ENCODE measurements at places on chromosomes 3 and 15.

DNA sequence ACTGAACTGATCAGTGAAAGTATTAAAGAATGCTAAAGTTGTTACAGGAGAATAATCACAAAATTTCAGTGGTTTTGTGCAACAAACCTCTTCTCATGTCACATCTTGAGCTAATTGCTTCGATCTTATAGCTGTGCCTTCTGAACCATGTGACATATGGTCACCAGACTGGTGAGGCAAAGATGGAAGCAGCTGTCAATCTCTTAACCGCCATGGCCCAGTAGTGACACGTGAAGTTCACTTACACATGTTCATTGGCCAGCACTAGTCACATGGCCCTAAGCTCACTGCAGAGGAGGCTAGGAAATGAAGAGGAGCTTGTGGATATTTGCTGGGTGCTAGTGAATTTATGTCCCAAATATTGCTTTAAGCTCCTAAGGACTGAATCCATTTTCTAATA lies 32.5 kb downstream of the BOC start:
- no peak for DNase-seq
- no peak overlapping the region for H3K27ac ChIP-seq
- no peak overlapping the region for H3K4me3 ChIP-seq
- no peaks in the 10 kb centered on the region for H3K36me3 ChIP-seq
- peaks cover 7% of the 10 kb centered on the region for H3K27me3 ChIP-seq

- H3K36me3 ChIP-seq, result peaks cover 6% of the 10 kb centered on the region
- no peak overlapping the region for H3K4me3 ChIP-seq
- H3K27me3 ChIP-seq, result no peaks in the 10 kb centered on the region
- peaks cover 3% of the 10 kb centered on the region for H3K4me1 ChIP-seq
Measured at GRCh38 chr3:195708061-195708460, 12.7 kb upstream of the MUC20 start.

DNA sequence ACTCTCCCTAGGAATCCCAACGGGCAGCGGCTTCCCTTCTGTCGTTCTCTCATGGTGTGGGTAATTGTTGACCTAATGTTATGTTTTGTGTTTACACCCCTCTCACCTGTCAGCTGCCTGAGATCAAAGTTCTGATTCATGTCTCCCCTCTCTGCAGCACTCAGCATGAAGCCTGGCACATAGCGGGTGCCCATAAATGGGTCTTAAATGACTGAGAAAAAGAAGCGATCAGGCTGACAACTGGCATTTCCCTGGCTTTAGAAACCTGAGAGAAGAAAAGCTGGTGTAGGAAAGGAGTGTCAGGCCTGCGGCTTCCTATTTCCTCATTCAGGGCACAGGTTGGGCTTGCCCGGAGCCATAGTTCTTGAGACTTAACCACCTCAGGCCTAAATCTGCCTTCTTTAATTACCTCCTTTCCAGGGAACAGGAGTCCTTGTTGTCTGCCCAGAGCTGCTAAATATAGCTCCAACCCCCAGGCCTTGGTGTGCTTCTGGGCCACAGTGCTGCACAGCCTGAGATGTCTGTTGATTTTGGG lies 31.8 kb downstream of the LPP start:
- no peak for DNase-seq
- H3K4me1 ChIP-seq, result peaks cover 46% of the 10 kb centered on the region
- H3K36me3 ChIP-seq, result no peaks in the 10 kb centered on the region
- no peaks in the 10 kb centered on the region for H3K27me3 ChIP-seq

GRCh38 chr3:132418916-132419315 lies 1.6 kb downstream of the DNAJC13 start:
- no peak for DNase-seq
- H3K4me3 ChIP-seq, result peak overlapping the region; percentile 95
- peaks cover 15% of the 10 kb centered on the region for H3K4me1 ChIP-seq
- H3K36me3 ChIP-seq, result no peaks in the 10 kb centered on the region

- no peak for DNase-seq
- no peak overlapping the region for H3K4me3 ChIP-seq
- H3K36me3 ChIP-seq, result no peaks in the 10 kb centered on the region
- no peak overlapping the region for H3K27ac ChIP-seq
Measured at GRCh38 chr3:58801541-58801940, 135.0 kb upstream of the FAM3D start.

GRCh38 chr3:132669256-132669777 lies 9.2 kb downstream of the UBA5 start:
- no peak overlapping the region for H3K27ac ChIP-seq
- H3K4me3 ChIP-seq, result no peak overlapping the region
- H3K36me3 ChIP-seq, result peaks cover 41% of the 10 kb centered on the region
- H3K27me3 ChIP-seq, result no peaks in the 10 kb centered on the region
- H3K4me1 ChIP-seq, result peaks cover 19% of the 10 kb centered on the region
- DNase-seq, result no peak

DNA sequence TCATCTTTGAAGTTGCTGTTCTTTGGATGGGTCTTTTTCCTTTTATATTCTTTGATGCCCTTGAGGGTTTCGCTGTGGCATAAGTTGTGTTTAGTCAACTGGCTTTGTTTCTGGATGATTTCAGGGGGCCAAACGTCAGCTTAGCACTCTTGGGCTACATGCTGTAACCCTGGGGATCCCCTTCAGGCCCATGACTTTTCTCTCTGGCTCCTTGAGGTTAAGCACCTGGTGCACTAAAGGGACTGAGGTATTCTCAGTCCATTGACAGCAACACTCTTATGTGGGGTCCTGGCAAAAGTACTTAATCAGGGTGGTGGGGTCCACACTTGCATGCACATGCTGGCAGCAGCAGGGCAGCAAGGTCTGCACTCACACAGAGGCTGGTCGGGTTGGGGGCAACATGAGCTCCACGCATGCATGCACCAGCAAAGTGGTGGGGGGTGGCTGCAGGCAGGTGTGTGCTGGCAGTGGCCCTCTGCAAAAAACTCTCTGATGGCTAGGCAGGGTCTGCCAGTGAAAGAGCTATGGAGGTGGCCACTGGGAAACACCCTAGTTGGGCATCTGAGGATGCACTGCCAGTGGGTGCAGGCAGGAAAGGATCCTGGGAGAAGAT lies 38.1 kb upstream of the CD200R1L start:
- no peaks in the 10 kb centered on the region for H3K27me3 ChIP-seq
- H3K36me3 ChIP-seq, result no peaks in the 10 kb centered on the region
- H3K4me3 ChIP-seq, result no peak overlapping the region
- no peaks in the 10 kb centered on the region for H3K4me1 ChIP-seq

- H3K27ac ChIP-seq, result no peak overlapping the region
- no peak for DNase-seq
- peaks cover 8% of the 10 kb centered on the region for H3K36me3 ChIP-seq
- no peaks in the 10 kb centered on the region for H3K27me3 ChIP-seq
- no peaks in the 10 kb centered on the region for H3K4me1 ChIP-seq
Measured at GRCh38 chr3:55827786-55828185, 340.7 kb upstream of the WNT5A start.

DNA sequence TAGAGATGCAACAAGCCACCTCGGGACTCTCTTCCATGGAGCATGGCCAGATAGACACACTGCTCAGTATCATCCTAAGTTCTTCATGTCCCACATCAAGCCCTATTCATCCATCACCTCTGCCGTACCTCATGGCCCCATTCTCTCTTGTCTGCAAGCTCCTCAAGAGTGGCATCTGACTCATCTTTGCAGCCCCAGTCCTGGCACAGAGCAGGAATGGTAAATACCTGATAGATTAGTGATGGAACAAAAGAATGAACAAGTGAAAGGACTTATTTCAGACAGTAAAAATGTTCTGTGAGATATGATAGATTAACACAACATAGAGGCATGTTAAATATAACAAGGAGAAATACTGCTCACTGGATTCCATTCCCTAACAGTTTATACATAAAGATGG lies 176.4 kb downstream of the ISL2 start:
- no peaks in the 10 kb centered on the region for H3K27me3 ChIP-seq
- no peak for DNase-seq
- H3K36me3 ChIP-seq, result peaks cover 9% of the 10 kb centered on the region

DNA sequence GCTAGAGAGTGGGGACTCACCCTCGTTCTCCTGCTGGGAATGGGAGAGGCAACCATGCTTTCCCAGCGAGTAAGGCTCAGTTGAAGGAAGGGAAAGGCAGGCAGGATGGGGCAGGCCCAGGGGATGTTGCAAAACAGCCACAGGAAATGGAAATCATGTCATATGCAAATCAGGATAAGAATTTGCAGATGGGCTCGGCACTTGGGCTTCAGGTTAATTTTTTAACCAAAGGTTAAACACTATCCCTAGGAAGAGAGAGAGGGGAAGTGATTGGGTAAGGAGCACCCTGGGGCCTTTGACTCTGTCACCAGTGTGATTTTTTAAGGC lies 14.6 kb upstream of the PLA2G4E start:
- peak overlapping the region; percentile 35 for H3K27ac ChIP-seq
- no peak overlapping the region for H3K4me3 ChIP-seq
- H3K36me3 ChIP-seq, result no peaks in the 10 kb centered on the region
- peaks cover 5% of the 10 kb centered on the region for H3K4me1 ChIP-seq
- no peaks in the 10 kb centered on the region for H3K27me3 ChIP-seq

DNA sequence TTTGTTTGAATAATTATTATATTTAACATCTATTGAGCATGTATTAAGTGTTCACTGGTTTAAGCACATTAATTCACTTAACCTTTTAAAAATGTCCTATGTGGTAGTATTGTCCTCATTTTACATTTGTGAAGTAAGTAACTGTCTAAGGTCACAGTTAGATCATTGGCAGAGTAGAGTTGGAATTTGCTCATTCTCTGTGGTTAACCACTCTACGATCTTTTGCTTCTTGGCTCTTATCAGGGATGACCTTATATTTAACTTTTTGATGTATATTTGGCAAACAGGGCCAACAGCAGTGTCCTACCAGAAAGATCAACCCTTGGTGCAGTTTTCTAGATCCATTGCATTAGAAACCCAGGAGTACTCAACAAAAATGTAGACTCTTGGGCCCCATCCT lies 34.0 kb downstream of the PXK start:
- no peak overlapping the region for H3K27ac ChIP-seq
- peaks cover 21% of the 10 kb centered on the region for H3K4me1 ChIP-seq
- no peak overlapping the region for H3K4me3 ChIP-seq
- H3K27me3 ChIP-seq, result no peaks in the 10 kb centered on the region

DNA sequence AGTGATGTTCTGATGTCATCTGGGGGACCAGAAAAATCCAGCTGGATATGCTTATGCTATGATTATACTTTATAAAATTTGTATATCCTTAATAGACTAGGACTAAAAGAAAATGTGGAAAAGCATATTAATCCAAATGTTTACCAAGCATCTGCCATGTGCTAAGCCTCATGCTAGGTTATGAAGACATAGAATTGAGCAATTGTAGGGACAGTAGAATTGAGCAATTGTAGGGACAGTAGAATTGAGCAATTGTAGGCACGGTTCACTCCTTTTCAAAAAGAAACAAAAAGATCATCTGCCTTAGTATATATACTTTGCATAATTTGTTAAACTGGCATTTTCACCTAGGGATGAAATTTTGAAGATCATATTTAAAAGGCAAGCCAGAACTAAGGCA lies 18.3 kb downstream of the ABHD5 start:
- peaks cover 47% of the 10 kb centered on the region for H3K36me3 ChIP-seq
- no peak for DNase-seq
- H3K4me3 ChIP-seq, result no peak overlapping the region

DNA sequence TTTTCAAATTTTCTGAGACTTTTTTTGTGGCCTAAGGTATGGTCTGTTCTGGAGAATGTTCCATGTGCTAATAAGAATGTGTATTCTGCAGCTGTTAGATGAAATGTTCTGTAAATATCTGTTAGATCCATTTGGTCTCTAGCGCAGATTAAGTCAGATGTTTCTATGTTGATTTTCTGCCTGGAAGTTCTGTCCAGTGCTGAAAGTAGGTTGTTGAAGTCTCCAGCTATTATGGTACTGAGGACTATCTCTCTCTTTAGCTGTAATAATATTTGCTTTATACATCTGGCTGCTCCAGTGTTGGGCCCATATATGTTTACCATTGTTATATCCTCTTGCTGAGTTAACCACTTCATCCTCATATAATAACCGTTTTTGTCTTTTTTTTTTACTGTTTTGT lies 13.2 kb upstream of the TUBGCP5 start:
- no peaks in the 10 kb centered on the region for H3K36me3 ChIP-seq
- DNase-seq, result no peak
- no peak overlapping the region for H3K4me3 ChIP-seq
- H3K27me3 ChIP-seq, result peaks cover 14% of the 10 kb centered on the region
- H3K4me1 ChIP-seq, result no peaks in the 10 kb centered on the region

- H3K4me1 ChIP-seq, result no peaks in the 10 kb centered on the region
- no peak overlapping the region for H3K4me3 ChIP-seq
- H3K27ac ChIP-seq, result no peak overlapping the region
- DNase-seq, result no peak
Measured at GRCh38 chr3:2958551-2958950, 151.6 kb downstream of the IL5RA start.

- no peaks in the 10 kb centered on the region for H3K36me3 ChIP-seq
- no peak for DNase-seq
- H3K4me3 ChIP-seq, result no peak overlapping the region
- no peak overlapping the region for H3K27ac ChIP-seq
- H3K4me1 ChIP-seq, result no peaks in the 10 kb centered on the region
Measured at GRCh38 chr3:133049491-133049890, 11.3 kb downstream of the TMEM108 start.

DNA sequence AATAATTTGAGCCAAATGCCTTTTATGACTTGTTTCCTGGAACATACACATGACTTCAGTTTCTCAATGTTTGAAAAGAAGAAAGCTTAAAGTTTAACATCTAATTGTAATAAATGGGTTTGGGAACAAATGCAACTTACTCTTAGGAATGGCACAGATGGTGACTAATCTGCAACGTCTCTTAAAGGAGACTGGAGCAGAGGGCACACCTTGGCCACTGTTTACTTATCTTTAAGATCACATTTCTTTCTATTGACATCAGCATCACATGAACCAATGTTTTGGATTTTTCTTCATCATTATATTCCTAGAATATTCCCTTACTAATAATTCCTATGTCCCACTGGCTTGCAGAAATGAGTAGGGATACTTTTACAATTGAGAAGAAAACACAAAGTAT lies 229.5 kb downstream of the CHL1 start:
- no peaks in the 10 kb centered on the region for H3K4me1 ChIP-seq
- no peak for DNase-seq
- H3K27ac ChIP-seq, result no peak overlapping the region
- H3K4me3 ChIP-seq, result no peak overlapping the region

DNA sequence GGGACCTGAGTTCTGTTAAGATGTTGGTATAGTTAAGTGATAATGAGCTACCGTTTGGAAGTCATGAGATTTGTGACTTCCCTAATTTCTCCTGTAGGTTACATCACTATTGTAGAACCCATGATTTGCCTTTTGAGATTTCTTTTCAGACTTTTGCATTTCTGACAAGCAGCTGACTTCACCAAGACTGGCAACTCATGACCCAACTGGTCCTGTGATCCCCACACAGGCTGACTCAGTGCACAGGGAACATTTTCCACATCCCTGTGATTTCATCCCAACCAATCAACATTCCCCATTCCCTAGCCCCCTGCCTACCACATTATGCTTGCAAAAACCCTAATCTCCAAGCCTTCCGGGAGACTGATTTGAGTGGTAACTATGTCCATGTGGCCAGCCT lies 242.1 kb upstream of the PDZRN3 start:
- H3K27ac ChIP-seq, result no peak overlapping the region
- DNase-seq, result no peak
- H3K4me3 ChIP-seq, result no peak overlapping the region
- no peaks in the 10 kb centered on the region for H3K36me3 ChIP-seq

All from naive thymus-derived CD8-positive, alpha-beta T cell (primary cell).